ENCODE measurements at places on chromosomes 11 and 22. TPM values are rescaled to one million over a fixed set of nuclear protein-coding genes. Genes with fewer than 3 reads are reported as not detected.
A peak's percentile ranks its signal among the peaks of the same experiment; 100 is the strongest.

Gene CHRDL2
- total RNA-seq: not detected

Gene ISX
- total RNA-seq: not detected

GRCh38 chr11:124069429-124070401, 28.6 kb upstream of the OR10G7 start:
- H3K27ac ChIP-seq: no peak overlapping the region
- DNase-seq: peak; percentile 34
- H3K36me3 ChIP-seq: no peaks in the 10 kb centered on the region
- no peaks in the 10 kb centered on the region for H3K4me1 ChIP-seq

- no peaks in the 10 kb centered on the region for H3K4me1 ChIP-seq
- DNase-seq: no peak
- H3K4me3 ChIP-seq: no peak overlapping the region
- no peaks in the 10 kb centered on the region for H3K27me3 ChIP-seq
- H3K27ac ChIP-seq: no peak overlapping the region
Measured at GRCh38 chr11:103849366-103849765, 187.1 kb upstream of the DDI1 start.

- no peak overlapping the region for H3K27ac ChIP-seq
- peaks cover 14% of the 10 kb centered on the region for H3K36me3 ChIP-seq
- DNase-seq: no peak
- H3K4me1 ChIP-seq: peaks cover 11% of the 10 kb centered on the region
Measured at GRCh38 chr22:25363474-25363873, 144.0 kb downstream of the CRYBB2 start.

Gene LRFN4
- total RNA-seq: 6.1 TPM

Gene SMTNL1
- total RNA-seq: not detected

Gene PATE2
- total RNA-seq: not detected

Gene TYR
- total RNA-seq: not detected

GRCh38 chr22:36166518-36167220, 6.1 kb upstream of the APOL3 start:
- no peak overlapping the region for H3K4me3 ChIP-seq
- no peak overlapping the region for H3K27ac ChIP-seq
- no peak for DNase-seq
- H3K27me3 ChIP-seq: no peaks in the 10 kb centered on the region

DNA sequence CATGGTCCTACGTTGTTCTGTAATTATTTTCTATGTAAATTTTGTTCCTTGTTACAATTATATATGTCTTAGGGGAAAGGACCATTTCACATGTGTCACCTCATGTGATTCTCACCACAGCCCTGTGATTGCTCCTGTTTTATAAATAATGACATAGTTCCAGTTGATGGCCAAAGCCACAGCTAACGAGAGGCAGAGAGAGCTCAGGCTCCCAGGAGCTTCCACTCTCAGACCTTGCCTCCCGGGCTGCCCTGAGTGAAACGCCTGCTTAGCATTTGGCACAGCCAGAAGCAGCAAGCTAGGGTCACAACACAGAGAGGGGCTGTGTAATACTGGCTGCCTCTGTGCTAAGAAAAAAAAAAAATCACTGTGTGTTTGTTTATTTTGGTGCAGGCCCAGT, 5.9 kb downstream of the TMEM121B start:
- H3K4me1 ChIP-seq: peaks cover 4% of the 10 kb centered on the region
- no peaks in the 10 kb centered on the region for H3K27me3 ChIP-seq
- DNase-seq: no peak
- H3K4me3 ChIP-seq: no peak overlapping the region

GRCh38 chr11:2265854-2266585, 4.4 kb downstream of the ASCL2 start:
- peaks cover 7% of the 10 kb centered on the region for H3K4me1 ChIP-seq
- H3K27ac ChIP-seq: no peak overlapping the region
- H3K36me3 ChIP-seq: no peaks in the 10 kb centered on the region
- DNase-seq: no peak
- H3K27me3 ChIP-seq: no peaks in the 10 kb centered on the region
- no peak overlapping the region for H3K4me3 ChIP-seq

- H3K4me1 ChIP-seq: no peaks in the 10 kb centered on the region
- H3K4me3 ChIP-seq: no peak overlapping the region
- no peak for DNase-seq
- no peak overlapping the region for H3K27ac ChIP-seq
- no peaks in the 10 kb centered on the region for H3K36me3 ChIP-seq
Measured at GRCh38 chr11:122711831-122712381, 56.4 kb downstream of the UBASH3B start.

GRCh38 chr22:20642668-20643179, 131.2 kb upstream of the SERPIND1 start:
- H3K27me3 ChIP-seq: no peaks in the 10 kb centered on the region
- H3K36me3 ChIP-seq: no peaks in the 10 kb centered on the region
- no peak overlapping the region for H3K27ac ChIP-seq
- H3K4me1 ChIP-seq: no peaks in the 10 kb centered on the region

DNA sequence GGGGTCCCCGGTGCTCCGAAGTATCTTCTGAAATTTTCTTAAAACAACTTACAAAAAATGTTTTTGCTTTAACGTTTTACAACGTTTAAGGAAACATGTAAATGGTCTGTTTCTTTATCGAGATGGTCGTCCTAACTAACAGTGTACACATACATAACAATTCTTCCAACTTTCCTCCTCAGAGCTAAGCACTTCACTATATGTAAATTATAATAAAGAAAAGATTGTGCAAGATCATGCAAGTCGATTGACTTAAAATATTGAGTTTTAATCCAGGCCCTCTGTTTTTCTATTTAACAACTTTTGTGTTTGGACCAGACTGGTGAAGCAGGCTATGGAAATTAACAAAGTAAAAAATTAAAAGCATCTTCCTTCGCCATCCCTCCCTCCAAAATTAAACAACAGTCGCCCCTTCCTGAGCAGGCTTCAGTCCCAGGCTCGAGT, 4.9 kb downstream of the ALX4 start:
- no peak overlapping the region for H3K4me3 ChIP-seq
- no peaks in the 10 kb centered on the region for H3K36me3 ChIP-seq
- H3K27ac ChIP-seq: no peak overlapping the region
- peaks cover 44% of the 10 kb centered on the region for H3K27me3 ChIP-seq
- DNase-seq: no peak

DNA sequence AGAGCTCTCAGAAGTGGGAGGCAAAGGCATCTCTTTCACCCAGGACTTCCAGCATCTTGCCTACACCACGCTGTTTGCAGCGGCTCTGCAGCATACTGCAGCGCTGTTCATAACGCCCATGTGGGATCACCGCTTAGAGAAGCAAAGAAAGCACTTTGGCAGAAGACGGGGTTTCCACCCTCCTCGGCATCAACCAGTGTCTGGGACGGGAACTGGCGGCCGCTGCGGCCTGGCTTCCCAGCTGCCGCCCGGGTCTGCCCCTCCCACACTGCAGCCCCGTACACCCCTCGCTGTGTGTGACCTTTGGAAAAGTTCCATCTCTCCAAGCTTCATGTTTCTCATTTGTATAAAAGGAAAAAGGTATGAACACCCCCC, 545 bp upstream of the TIRAP start:
- no peaks in the 10 kb centered on the region for H3K27me3 ChIP-seq
- peak; percentile 44 for DNase-seq
- H3K27ac ChIP-seq: peak overlapping the region; percentile 77
- H3K4me3 ChIP-seq: peak overlapping the region; percentile 79

DNA sequence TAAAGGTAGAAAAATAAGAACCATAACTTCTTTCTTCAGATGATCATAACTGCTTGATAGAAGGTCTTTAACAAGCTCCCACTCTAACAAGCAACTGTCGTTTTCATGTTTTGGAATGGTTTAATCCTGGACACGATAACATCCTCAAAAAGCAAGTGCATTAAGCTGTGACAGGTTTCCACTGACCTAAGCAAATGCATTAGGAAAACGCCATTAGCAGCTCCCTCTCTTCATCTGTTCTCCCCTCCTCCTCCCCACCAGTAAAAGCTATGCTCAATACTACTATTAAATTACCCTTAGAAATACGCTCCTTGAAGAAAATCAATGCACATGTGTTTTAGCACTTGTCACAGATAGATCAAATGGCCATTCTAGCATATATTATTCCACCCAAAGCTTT, 729.4 kb downstream of the OPCML start:
- no peak overlapping the region for H3K27ac ChIP-seq
- no peak overlapping the region for H3K4me3 ChIP-seq
- H3K4me1 ChIP-seq: no peaks in the 10 kb centered on the region
- H3K36me3 ChIP-seq: no peaks in the 10 kb centered on the region
- no peak for DNase-seq

- peaks cover 14% of the 10 kb centered on the region for H3K4me1 ChIP-seq
- H3K4me3 ChIP-seq: no peak overlapping the region
- no peaks in the 10 kb centered on the region for H3K27me3 ChIP-seq
- H3K27ac ChIP-seq: no peak overlapping the region
- no peaks in the 10 kb centered on the region for H3K36me3 ChIP-seq
Measured at GRCh38 chr11:111426617-111427016, 47.5 kb upstream of the POU2AF1 start.

DNA sequence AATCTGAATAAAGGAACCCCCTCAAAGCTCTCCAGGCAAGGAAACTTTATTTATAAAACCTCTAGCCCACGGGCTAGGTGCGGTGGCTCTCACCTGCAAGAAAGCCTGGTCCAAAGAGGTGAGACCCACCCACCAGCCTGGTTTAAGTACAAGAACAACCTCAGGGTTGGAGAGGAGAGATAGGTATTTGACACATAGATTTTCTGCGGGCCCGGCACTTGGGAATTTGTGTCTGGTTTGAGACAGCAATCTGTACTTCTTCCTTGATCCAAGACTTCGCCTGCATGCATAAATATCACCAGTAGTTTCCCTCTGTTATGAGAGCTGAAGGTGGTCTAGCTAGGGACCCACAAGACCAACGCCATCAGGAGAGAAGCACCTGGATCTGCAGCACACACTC, 73.2 kb upstream of the CAPRIN1 start:
- no peaks in the 10 kb centered on the region for H3K4me1 ChIP-seq
- no peak overlapping the region for H3K27ac ChIP-seq
- H3K4me3 ChIP-seq: no peak overlapping the region

Gene MICALL1
- total RNA-seq: 48.3 TPM

Gene UQCC3
- total RNA-seq: 5.7 TPM

Gene PANX3
- not detected for total RNA-seq

- no peaks in the 10 kb centered on the region for H3K4me1 ChIP-seq
- no peaks in the 10 kb centered on the region for H3K27me3 ChIP-seq
- no peak overlapping the region for H3K4me3 ChIP-seq
- H3K36me3 ChIP-seq: no peaks in the 10 kb centered on the region
Measured at GRCh38 chr11:107157146-107157808, 139.0 kb upstream of the GUCY1A2 start.

Gene OR51I1
- not detected for total RNA-seq

Gene CHCHD10
- total RNA-seq: 154 TPM

GRCh38 chr11:120285256-120285655, 39.8 kb upstream of the TLCD5 start:
- peaks cover 13% of the 10 kb centered on the region for H3K4me1 ChIP-seq
- H3K27ac ChIP-seq: no peak overlapping the region
- no peaks in the 10 kb centered on the region for H3K36me3 ChIP-seq

DNA sequence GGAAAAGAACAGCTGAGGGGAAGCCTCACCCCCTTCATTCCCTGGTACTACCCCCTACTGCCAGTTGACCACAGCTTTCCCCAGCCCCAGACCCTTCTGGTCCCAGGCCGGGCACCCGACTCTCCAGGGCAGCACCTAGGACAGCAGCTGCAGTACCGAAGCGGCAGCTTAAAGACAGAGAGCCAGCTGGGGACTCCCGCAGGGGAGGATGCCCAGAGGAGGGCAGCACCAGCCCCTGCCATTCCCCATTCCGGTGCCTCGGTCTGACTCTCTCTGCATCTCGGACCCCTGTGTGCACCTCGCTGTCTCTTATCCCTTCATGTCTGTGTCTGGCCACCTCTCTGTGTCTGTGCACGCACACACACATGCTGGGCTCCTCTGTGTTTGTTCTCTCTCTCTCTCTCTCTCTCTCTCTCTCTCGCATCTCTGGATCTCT, 9.4 kb downstream of the IGSF9B start:
- no peak overlapping the region for H3K27ac ChIP-seq
- H3K27me3 ChIP-seq: no peaks in the 10 kb centered on the region
- H3K36me3 ChIP-seq: no peaks in the 10 kb centered on the region
- peaks cover 4% of the 10 kb centered on the region for H3K4me1 ChIP-seq
- H3K4me3 ChIP-seq: no peak overlapping the region

GRCh38 chr11:118615282-118615975, 8.0 kb downstream of the PHLDB1 start:
- H3K4me3 ChIP-seq: no peak overlapping the region
- H3K36me3 ChIP-seq: peaks cover 6% of the 10 kb centered on the region
- peak overlapping the region; percentile 93 for H3K27ac ChIP-seq
- peaks cover 92% of the 10 kb centered on the region for H3K4me1 ChIP-seq
- peak; percentile 94 for DNase-seq
- H3K27me3 ChIP-seq: no peaks in the 10 kb centered on the region

- H3K27ac ChIP-seq: no peak overlapping the region
- DNase-seq: no peak
- no peaks in the 10 kb centered on the region for H3K36me3 ChIP-seq
- no peak overlapping the region for H3K4me3 ChIP-seq
- H3K27me3 ChIP-seq: no peaks in the 10 kb centered on the region
Measured at GRCh38 chr22:50739894-50740293, 1.9 kb downstream of the ACR start.

- no peaks in the 10 kb centered on the region for H3K36me3 ChIP-seq
- no peak for DNase-seq
- no peaks in the 10 kb centered on the region for H3K4me1 ChIP-seq
- no peak overlapping the region for H3K27ac ChIP-seq
Measured at GRCh38 chr11:84780689-84781293, 846.4 kb downstream of the DLG2 start.

Gene XKR3
- not detected for total RNA-seq

- peak overlapping the region; percentile 30 for H3K27ac ChIP-seq
- no peaks in the 10 kb centered on the region for H3K27me3 ChIP-seq
- no peak overlapping the region for H3K4me3 ChIP-seq
- H3K36me3 ChIP-seq: peaks cover 2% of the 10 kb centered on the region
Measured at GRCh38 chr11:116960930-116961329, 123.5 kb upstream of the APOA1 start.

Gene TTC36
- total RNA-seq: 4.9 TPM

DNA sequence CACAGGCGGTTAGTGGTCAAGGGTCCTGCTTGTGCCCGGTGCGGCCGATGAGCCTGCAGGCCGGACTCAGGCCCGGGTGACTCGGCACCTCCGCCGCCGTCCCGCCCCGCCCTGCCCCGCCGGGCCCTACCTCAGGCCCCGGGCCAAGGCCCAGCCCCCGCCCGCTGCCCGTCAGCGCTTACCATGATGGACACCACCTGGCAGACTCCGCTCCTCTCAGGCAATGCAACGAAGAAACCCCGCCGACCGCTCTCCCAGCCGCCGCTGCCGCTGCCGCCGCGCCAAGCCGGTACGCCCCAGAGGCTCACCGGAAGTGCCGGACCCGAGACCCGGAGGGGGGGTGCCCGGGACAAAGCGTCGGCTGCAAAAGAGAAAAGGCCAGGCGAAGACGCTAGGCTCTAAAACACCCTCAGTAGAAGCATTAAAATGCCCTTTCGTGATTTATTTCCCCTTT, at the start of gene UFD1:
UFD1 (minus strand) TSS at position 293 of the 454 bp plus-strand sequence; CDS start at position 185, 108 bp downstream.
- peak; percentile 81 for DNase-seq
- H3K27me3 ChIP-seq: no peaks in the 10 kb centered on the region
- peak within 1 kb of the TSS; percentile 69 for H3K4me3 ChIP-seq
- H3K4me1 ChIP-seq: peaks cover 16% of the 10 kb centered on the region
- H3K27ac ChIP-seq: peak within 1 kb of the TSS; percentile 99

Gene DKK3
- total RNA-seq: 15.1 TPM

GRCh38 chr11:104917271-104918112, 19.2 kb upstream of the CASP12 start:
- H3K4me3 ChIP-seq: no peak overlapping the region
- H3K4me1 ChIP-seq: no peaks in the 10 kb centered on the region
- H3K36me3 ChIP-seq: no peaks in the 10 kb centered on the region
- H3K27ac ChIP-seq: peak overlapping the region; percentile 50
- no peak for DNase-seq

Gene SAA4
- not detected for total RNA-seq

- H3K4me1 ChIP-seq: peaks cover 29% of the 10 kb centered on the region
- no peak for DNase-seq
- no peaks in the 10 kb centered on the region for H3K27me3 ChIP-seq
- H3K36me3 ChIP-seq: no peaks in the 10 kb centered on the region
Measured at GRCh38 chr22:40051322-40051721, 56.6 kb downstream of the FAM83F start.
